RKO (cell line): ENCODE measurements at places on chromosomes 7 and 10.

DNA sequence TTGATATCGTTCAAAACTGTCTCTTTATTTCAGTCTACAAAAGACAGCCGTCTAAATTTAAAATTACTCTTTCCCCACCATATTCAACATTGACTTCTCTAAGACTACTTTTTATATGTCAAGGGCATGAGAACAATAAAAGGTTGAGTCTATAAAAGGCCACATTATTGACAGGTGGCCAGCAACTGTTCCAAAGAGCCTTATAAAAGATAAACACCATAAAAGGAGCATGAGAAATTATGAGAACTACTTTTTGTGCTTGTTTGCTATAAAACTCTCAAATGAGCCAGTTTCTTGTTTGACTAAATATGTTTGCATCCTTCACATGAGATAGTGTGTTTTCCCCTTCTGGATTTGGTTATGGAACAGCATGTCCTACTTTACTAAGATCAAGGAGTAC lies 189.2 kb downstream of the THSD7A start:
- DNase-seq, result no peak

DNA sequence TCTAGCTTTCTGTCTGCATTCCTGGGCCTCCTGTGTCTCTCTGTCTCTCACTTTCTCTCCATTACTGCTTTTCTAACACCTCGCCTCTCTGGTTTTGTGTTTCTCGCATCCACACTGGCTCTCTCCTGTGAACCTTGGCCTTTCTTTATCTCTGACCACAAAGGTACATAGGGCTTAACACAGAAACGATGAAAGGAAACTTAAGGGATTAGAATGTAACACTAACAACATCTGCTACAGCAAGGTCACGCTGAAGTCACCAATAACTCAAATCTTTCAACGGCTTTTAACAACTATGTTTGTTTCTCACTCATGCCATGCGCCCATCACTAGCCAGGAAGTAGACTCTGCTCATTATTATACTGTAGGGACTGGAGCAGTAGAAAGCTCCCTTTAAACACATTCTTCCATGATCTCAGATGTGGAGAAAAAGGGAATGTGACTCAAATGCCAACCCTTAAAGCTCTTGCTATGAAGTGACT lies 9.3 kb upstream of the OR6V1 start:
- DNase-seq, result no peak

GRCh38 chr10:101840102-101840684 lies 3.4 kb downstream of the KCNIP2 start:
- no peak for DNase-seq

GRCh38 chr10:1654811-1655356 lies 82.4 kb downstream of the ADARB2 start:
- DNase-seq, result no peak

- no peak for DNase-seq
Observed at GRCh38 chr7:44823255-44823781, 24.6 kb downstream of the H2AZ2 start.

DNA sequence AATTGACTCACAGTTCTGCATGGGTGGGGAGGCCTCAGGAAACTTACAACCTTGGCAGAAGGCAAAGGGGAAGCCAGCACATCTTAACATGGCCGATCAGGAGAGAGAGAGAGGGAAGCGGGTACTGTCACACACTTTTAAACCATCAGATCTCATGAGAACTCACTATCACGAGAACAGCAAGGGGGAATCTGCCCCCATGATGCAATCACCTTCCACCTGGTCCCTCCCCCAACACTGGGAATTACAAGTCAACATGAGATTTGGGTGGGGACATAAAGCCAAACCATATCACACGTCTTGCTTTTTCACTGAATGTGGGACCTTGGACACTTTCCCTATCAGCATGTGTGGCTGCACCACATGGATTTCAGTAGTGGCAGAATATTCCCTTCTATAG lies 9.0 kb upstream of the AKR1E2 start:
- no peak for DNase-seq

GRCh38 chr7:31251441-31251840 lies 89.1 kb downstream of the NEUROD6 start:
- DNase-seq, result no peak

GRCh38 chr7:40604601-40605438 lies 470.0 kb downstream of the SUGCT start:
- DNase-seq, result no peak
